H7 (cell line): ENCODE measurements at places on chromosomes 16 and 17.

DNA sequence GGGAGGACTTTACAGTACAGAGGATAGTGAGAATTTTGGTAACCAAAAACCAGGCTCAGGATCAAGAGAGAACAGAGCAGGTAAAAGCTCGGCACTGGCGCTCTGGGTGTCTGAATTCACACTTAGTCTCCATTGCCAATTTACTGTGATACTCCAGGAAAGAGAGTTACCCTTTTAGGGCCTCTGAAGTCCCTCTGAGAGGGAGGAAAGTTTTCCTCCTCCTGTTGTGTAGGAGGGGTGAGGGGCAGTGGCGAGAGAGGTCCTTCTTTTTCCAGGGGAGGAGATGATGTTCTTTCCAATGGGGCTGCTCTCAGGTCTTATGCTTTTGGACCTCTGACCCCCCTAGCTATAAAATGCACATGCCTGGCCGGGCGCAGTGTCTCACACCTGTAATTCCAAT, 5.4 kb upstream of the TNS4 start:
- peak; percentile 43 for DNase-seq

DNA sequence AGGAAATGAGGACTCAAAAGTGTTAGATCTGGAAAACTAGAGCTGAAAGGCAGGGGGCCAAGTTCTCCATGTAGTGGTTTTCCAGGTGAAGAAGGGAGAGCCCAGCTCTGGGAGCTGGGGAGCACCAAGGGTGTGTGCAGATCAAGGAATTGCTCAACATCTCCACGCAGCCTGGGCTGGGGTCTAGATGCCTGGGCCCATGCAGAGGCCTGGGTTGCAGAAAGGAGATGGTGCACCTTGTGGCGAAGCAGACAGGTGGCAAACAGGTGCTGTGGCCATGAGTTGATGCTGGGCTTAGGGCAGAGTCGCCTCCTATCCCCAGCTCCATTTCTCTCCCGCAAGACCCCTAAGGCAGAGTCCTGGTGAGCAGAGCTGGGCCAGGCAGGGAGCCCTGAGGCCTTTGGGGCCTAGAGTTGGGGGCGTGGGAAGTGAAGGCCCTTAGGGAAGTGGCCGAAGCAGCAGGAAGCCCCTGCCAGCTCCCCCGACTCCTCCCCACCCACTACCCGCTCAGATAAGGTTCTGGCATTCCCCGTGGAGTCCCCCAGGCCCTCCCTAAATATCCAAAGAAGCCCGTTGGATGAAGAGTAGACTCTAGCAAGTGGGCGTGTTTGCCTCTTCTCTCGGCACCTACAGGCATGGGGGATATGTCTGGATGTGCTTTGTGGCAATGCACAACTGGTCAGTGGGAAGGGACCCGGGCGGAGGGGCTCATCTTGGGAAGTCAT, 777 bp downstream of the FOXN1 start:
- DNase-seq = no peak

- peak; percentile 84 for DNase-seq
Measured at GRCh38 chr17:81558941-81559806, 7.0 kb upstream of the FAAP100 start.

GRCh38 chr17:51065466-51065865, 55.2 kb downstream of the SPAG9 start:
- DNase-seq = no peak

GRCh38 chr17:82685291-82685690, 13.2 kb downstream of the RAB40B start:
- DNase-seq = no peak

GRCh38 chr17:78253946-78254672, 22.7 kb downstream of the TMEM235 start:
- DNase-seq = peak; percentile 99

- DNase-seq = no peak
Measured at GRCh38 chr16:35713762-35714650, 2254.6 kb downstream of the TP53TG3F start.
